Memory B cell (primary cell): ENCODE measurements at places on chromosomes 4 and X.

- DNase-seq, result no peak
Observed at GRCh38 chr4:154985673-154986072, 204.6 kb downstream of the RBM46 start.

GRCh38 chr4:72500214-72500613, 68.8 kb downstream of the ADAMTS3 start:
- DNase-seq, result no peak

- DNase-seq, result no peak
Observed at GRCh38 chr4:828641-829271, 2.8 kb upstream of the CPLX1 start.

DNA sequence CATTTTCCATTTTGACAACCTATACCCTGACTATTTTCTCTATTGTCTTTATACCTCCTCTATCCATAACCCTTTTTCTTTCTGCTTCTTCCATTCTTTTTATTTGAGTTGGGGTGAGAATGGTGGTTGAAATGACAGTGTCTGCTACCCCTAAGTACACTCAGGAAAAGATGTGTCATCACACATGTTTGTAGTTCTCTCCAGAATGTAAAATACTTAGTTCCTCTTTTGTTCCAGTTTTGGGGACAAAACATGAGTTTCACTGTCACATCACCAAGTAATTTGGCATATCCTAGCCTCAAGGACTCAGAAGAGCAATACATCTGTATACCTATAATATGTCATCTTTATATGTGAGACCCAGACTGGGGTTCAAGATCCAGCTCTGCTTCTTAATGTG, 90.3 kb downstream of the COMMD8 start:
- DNase-seq, result no peak
